ENCODE measurements at places on chromosomes 3 and 15.

- DNase-seq = no peak
Observed at GRCh38 chr15:89137926-89138325, 49.7 kb downstream of the ABHD2 start.

GRCh38 chr3:172104471-172105072 is 65.2 kb downstream of the FNDC3B start:
- DNase-seq = no peak

GRCh38 chr15:72850833-72851232 is 67.3 kb upstream of the ADPGK start:
- no peak for DNase-seq

DNA sequence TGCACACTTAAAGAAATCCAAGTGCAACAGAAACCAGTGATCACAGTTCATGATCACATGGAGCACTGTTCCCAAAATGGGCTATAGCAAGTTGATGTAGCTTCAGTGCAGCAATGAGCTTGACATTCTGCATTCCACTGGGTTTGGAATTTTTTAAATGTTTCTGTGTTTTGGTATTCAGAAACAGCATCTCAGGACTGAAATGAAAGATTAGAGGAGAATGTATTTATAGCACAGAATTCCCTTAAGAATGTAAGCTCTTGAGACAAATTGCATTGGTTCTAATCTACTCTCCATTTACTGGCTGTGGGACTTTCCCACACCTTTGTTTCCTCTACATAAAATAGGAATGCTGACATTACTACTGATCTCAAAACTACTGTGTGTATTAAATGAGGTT is 162.7 kb downstream of the FGF12 start:
- no peak for DNase-seq

GRCh38 chr3:44222337-44222736 is 19.3 kb upstream of the TOPAZ1 start:
- DNase-seq = no peak

GRCh38 chr15:29043736-29044502 is 158.1 kb downstream of the APBA2 start:
- peak; percentile 97 for DNase-seq

DNA sequence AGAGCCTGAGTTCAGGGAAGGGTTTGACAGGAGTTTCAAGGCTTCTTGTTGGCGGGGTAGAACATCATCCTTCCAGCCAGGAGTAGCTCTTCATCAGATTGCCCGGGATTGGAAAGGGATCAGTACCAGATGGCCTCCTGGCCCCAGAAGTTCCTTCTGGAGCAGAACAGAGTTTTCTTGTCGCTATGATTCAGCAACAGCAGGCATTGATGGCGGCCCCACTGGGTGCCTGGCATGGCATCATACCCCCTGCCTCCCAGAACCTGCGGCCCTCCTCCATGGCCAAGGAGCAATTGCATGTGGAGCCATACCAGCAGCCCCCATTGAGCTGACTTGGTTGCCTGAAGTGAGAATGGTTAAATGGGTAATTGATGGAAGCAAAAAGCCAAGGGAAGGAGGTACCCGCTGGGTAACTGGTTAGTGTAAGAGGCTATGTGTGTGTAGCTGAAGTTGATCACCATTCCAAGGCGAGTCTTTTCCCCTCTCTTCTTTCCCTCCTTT is 305.6 kb downstream of the PTPRG start:
- no peak for DNase-seq

DNA sequence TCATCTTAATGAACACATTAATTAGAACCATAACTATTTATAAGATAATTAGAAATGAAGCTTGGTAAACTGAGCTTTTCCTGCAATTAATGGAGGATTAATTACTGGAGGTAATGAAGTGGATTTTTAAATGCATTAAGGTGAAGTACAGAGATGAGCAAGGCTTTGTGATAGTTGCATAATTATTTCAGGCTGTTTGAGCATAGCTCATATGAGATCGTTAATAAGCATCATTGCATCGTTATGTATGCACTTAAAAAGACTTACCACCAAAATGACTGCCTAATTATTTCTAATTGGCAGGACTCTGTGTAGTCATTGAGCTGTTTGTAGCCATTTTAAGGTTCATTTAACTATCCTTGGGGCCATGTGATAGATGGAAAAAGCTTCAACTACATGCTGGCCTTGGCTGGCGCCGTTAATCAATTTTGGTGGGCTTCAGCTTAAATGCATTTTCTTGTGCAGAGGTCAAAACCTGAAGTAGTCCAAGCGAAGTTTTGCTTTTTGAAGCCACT is 55.3 kb downstream of the RSRC1 start:
- no peak for DNase-seq

DNA sequence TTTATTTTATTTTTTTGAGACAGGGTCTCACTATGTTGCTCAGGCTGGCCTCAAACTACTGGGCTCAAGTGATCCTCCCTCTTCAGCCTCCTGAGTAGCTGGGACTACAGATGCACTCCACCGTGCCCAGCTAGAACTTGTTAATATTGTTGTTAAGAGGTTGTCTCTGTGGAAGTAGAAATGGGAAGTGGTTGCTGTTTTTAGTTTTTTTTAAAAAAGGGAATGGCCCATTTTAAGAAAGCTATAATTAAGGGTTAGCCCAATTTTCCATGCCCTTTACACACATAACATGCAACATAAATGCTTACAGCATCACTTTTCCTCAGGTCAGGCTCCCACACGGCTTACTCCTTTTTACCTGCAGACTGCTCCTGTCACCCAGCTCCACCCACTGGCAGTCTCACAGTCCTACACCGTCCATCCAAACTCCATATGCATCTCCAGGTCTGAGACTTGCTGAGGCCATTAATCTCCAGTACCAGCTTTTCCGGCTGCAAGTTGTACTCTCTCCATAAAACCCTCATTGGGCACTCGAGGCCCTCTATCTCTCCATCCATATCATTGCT is 19.8 kb downstream of the MORC1 start:
- DNase-seq = no peak

GRCh38 chr3:156483426-156483825 is 71.5 kb downstream of the SSR3 start:
- DNase-seq = no peak

GRCh38 chr15:25088261-25088790 is 133.5 kb downstream of the SNRPN start:
- DNase-seq = no peak

- no peak for DNase-seq
Observed at GRCh38 chr3:51568996-51569395, 30.5 kb downstream of the RAD54L2 start.

- no peak for DNase-seq
Observed at GRCh38 chr3:171116824-171117395, 90.4 kb upstream of the SLC2A2 start.

- no peak for DNase-seq
Observed at GRCh38 chr3:141257961-141258360, 26.3 kb downstream of the PXYLP1 start.

DNA sequence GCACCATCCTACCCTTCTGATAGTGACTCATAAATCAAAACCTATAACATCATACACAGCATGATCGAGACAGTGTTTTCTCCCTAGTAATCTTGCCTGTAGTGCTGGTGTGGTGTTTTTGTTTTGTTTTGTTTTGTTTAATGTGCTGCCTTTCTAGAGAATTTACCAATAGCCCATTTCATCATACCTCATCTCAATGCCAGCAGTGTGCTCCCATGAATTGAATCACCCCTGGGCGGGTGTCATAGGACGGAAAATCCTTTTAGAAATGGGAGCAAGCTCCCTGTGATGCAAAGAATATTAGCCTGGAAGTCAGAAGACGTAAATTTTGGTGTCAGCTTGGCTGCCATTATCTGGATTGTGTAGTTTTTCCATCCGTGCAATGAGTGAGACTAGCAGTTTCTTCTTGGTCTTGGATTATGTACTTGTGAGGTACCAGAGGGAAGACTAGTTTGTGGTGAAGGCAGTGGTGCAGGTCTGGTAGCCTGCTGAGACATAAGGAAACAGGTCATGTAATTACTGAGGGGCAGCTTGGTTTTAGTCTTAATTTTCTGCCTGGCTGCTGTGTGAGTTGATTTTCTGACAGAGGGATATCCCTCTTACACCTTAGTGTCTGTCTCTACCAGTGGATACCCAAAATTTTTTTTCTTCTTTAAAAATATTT is 29.9 kb downstream of the IGSF10 start:
- no peak for DNase-seq

Data from pons (tissue), 1 donor.